ENCODE measurements at places on chromosomes 3 and 15. TPM values are rescaled to one million over a fixed set of nuclear protein-coding genes. Genes with fewer than 3 reads are reported as not detected.
A peak's percentile ranks its signal among the peaks of the same experiment; 100 is the strongest.

GRCh38 chr3:165459111-165459510 is 262.9 kb upstream of the SLITRK3 start:
- DNase-seq, result no peak

DNA sequence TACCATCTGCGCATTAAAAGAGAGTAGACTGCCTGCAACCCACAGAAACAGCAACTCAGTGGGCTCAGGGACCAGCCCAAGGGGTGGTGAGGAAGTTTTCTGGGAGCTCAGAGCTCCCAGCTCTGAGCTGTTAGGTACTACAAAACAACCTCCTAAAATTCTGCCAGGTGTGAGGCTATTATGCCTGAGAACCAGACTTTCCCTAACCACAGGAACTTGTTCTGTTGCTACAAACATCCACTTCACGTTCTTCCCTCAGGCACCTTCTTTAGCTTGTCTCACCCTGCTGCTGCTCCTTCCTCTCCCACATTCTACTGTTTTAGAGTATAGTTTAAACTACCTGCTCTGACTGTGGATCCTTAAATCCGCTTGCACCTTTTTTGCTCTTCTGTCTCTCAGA is 399.4 kb downstream of the ROBO1 start:
- no peak for DNase-seq

DNA sequence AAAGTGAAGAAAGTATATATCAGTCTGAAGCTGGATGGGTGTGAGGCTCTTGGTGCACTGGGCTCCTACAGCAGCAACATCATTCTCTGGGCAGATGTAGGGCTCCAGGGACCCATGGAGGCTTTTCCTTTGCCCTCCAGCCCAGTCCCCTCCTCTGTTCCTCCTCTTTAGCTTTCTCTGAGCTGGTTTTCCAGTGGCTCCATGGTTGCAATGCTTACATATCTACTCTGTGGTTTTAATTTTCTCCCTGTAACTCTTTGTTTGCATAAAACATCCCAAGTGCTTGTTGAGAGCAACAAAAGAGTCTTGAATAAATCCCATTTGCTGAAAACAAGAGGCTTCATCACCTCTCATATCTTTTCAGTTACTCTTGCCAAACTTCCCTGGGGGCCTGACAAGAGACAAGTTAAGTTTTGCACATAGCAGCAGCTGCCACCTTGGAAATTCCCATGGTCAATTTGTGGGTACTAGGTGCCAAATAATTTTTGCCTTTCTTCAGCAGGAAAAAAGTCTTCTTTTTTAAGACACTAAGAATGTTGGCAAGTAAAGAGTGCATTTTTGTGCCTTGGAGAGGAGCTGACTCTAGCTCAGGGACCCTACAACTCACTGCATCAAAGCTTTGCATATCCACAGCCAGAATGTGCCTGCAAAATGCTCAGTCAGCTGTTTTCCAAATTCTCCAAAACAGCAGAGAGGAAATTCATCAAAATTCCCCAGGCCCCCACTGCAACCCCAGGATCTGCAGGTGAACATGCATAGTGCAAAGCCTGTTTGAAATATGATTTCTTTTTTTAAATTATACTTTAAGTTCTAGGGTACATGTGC is 41.9 kb downstream of the COLQ start:
- no peak for DNase-seq

DNA sequence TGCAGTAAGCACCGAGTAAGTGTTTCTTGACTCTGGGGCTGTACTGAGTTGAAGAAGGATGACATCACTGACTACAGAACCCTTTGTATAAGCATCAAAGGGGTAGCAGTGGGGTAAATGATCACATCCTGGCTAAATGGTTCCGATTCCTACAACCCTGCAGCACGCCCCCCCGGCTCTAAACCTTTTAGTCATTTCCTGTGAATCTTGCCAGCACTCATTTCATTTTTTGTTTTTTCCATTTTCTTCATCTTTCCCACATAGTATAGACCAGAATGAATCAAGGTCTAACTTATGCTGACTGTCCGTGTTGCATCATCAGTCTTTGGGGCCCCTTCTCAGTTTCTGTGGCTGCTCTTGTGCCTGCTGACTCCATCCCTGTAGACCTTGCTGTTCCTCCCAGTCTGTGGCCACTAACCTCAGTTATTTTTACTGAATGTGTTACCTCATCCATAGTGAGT is 383.1 kb upstream of the TPRG1 start:
- DNase-seq, result peak; percentile 58

GRCh38 chr3:194443901-194444300 is 42.9 kb downstream of the ATP13A3 start:
- DNase-seq, result no peak

DNA sequence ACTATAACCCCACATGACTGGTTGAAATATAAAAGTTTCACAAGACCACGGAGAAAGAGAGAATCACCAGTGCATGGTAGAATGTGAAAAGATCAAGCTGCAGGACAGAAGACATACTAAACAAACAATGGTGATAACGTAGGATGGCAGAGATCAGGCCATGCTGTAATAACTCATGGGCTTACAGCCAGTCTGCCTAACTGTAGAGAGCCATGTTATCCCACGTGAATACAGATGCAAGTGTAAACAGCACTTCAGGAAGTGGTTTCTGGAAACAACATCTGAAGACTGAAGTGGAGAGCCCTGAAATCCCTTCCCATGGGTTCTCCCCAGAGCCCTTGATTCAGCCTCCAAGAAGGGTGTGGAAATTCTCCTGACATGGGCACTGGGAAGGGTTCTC is 103.2 kb upstream of the SLCO2A1 start:
- DNase-seq, result no peak

- DNase-seq, result no peak
Measured at GRCh38 chr3:95408464-95408862, 1345.6 kb downstream of the NSUN3 start.

DNA sequence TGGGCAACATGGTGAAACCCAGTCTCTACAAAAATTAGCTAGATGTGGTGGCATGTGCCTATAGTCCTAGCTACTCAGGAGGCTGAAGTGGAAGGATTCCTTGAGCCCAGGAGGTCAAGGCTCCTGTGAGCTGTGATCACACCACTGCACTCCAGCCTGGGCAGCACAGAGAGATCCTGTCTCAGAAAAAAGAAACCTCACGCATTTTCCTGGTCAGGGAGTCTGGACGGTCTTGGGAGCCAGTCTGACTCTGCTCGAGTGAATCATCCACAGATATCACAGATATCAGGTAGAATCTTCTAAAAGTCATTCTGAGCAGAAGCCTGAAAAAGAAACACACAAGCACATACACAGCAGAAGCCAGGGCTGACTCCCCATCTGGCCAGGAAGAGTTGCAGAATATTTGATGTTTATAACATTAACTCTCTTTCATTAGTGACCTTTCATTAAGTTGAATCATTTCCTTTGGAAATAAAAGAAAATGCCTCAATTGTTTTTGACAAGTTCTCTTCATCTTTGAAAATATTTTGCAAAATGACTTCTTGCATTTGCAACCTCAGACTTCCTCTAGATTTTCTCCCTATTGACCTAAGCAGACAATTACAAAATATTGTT is 56.5 kb upstream of the ABHD17C start:
- no peak for DNase-seq

- DNase-seq, result no peak
Measured at GRCh38 chr3:184366619-184367289, 5.2 kb downstream of the POLR2H start.

DNA sequence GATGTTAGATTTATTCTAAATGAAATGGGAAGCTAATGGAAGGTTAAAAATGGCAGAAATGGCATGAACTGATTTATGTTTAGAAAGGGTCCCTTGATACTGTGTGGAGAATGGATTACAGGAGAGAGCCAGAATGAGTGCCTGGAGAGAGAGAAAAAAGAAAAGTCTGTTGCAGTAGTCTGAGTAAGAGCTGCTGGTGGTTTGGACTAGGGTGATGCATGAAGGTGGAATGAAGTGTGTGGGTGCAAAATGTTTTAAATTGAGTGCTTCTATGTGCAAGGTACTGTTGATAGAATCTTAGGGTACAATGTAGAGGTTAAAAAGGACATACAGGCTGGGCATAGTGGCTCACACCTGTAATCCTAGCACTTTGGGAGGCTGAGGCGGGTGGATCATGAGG is 11.4 kb upstream of the MGA start:
- no peak for DNase-seq

GRCh38 chr15:68349151-68349550 is 71.6 kb downstream of the FEM1B start:
- no peak for DNase-seq

- DNase-seq, result no peak
Measured at GRCh38 chr3:168342946-168343850, 247.5 kb upstream of the GOLIM4 start.

- DNase-seq, result peak; percentile 30
Measured at GRCh38 chr3:122609798-122610559, 32.5 kb downstream of the PARP15 start.

GRCh38 chr3:165197481-165197800 is 1.3 kb upstream of the SLITRK3 start:
- DNase-seq, result no peak

GRCh38 chr3:181716966-181717365 is 5.2 kb downstream of the SOX2 start:
- no peak for DNase-seq

DNA sequence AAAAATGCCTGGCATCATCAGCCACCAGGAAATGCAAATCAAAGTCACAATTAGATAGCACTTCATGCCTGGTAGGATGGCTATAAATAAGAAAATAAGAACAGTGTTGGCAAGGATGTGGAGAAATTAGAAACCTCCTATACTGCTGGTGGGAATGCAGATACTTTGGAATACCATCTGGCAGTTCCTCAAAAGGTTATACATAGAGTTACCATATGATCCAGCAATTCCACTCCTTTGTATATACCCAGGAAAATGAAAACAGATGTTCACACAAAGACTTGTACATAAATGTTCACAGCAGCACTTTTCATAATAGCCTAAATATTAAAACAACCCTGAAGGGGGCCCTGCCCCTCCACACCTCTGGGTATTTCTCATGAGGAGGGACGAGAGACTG is 13.7 kb downstream of the ACSBG1 start:
- DNase-seq, result no peak

GRCh38 chr3:58938057-58938456 is 111.8 kb downstream of the CFAP20DC start:
- no peak for DNase-seq

- DNase-seq, result no peak
Measured at GRCh38 chr15:41876007-41876406, 17.8 kb downstream of the SPTBN5 start.

DNA sequence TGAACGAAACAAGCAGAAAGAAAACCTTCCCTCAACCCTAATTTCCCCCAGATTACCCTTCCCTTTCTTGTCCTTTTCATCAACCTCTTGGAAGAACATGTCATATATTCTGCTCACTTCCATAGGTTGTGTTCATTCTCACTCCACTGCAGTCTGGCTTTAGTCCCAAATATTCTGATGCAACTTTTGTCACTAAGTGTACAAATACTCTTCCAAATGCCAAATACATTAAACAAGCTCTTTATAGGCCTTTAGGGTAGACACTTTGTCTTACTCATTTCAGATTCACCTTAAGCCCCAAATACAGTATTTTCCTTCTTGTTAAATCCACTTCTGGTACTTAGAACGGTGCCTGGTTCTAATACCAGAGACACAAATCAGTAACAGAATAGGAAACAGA is 406.5 kb upstream of the CDIN1 start:
- DNase-seq, result no peak

GRCh38 chr3:25454005-25454927 is 26.2 kb downstream of the RARB start:
- DNase-seq, result no peak

- no peak for DNase-seq
Measured at GRCh38 chr3:42118762-42119361, 27.7 kb downstream of the TRAK1 start.

GRCh38 chr15:63491979-63492378 is 12.4 kb upstream of the USP3 start:
- DNase-seq, result no peak

GRCh38 chr3:111691293-111691909 is 96.3 kb upstream of the ZBED2 start:
- DNase-seq, result peak; percentile 36

- DNase-seq, result no peak
Measured at GRCh38 chr3:162034368-162034767, 537.8 kb downstream of the OTOL1 start.

- DNase-seq, result no peak
Measured at GRCh38 chr3:57544181-57545125, at the start of gene DNAH12. TSS of gene DNAH12 (minus strand) at chr3:57544344. CDS start at chr3:57542870, 1,474 bp downstream.

DNA sequence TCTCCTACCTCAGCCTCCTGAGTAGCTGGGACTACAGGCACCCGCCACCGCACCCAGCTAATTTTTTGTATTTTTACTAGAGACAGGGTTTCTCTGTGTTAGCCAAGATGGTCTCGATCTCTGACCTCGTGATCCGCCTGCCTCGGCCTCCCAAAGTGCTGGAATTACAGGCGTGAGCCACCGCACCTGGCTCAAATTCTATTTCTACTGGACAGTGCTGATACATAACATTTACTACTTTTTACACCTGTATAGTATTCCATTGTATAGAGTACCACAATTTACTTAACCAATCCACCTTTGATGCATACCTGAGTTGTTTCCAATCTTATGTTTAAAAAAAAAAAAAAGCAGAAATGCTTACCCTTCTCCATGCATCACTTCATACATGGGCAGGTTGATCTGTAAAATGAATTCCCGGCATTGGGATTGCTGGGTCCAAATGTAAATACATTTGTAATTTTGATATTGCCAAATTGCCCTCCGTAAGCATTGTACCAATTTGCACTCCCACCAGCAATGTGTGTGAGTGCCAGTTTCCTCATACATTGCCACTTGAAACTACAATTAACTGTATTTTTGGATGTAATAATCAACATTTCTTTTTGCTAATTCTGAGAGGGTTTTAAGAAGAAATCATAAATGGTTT is 94.5 kb downstream of the NPTN start:
- DNase-seq, result no peak

GRCh38 chr3:82088749-82089148 is 327.3 kb upstream of the GBE1 start:
- DNase-seq, result no peak

- DNase-seq, result no peak
Measured at GRCh38 chr15:41203395-41203794, 27.2 kb downstream of the EXD1 start.

Gene MAP2K5
- 33.9 TPM for total RNA-seq

Gene PGBD4
- 6.5 TPM for total RNA-seq

Gene GREM1
- total RNA-seq, result not detected

Gene KNG1
- not detected for total RNA-seq

Gene HMCES
- 53.0 TPM for total RNA-seq

Gene MST1
- total RNA-seq, result 12.8 TPM

Gene MTHFS
- 36.6 TPM for total RNA-seq

Gene IQCF5
- not detected for total RNA-seq
